Nephron progenitor cell (in vitro differentiated cells): ENCODE measurements at places on chromosomes 7 and 10.

DNA sequence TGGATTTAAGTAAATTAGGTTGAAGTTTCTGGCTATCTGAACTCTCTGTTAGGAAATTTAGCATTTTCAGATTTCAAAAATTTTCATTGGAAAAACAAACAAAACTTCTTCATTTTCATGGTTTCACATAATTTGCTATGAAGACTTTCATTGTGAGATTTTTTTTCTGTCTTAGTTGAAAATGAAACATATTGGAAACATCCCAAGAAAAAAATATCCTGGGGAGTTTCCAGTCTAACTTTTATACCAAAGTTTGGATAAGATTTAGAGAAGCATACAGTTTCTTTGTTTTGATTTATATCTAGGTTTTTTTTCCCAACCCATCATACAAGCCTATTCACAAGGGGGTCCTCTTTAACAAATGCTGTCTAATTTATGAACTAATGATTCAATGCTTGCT, 300.5 kb upstream of the SEMA3A start:
- no peak overlapping the region for H3K27ac ChIP-seq
- H3K27me3 ChIP-seq = no peaks in the 10 kb centered on the region
- no peaks in the 10 kb centered on the region for H3K36me3 ChIP-seq

DNA sequence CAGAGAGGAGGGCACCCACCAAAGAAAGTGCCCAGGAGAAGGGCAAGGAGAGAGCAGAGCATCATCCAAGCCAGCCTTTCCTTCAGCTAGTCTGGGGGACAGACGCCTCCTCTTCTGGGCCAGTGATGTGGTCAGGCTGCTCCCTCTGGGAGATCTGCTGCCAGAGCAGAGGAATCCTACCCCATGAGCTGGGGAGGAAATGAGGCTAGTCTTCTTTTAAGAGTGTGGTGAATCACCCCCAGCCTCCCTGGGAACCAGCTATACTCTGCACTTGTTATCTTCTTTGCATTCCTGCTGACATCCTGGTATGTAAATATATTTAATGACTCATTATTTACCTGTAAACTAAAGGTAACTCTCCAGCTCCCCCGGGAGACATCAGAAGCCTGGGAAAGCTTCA, 41.6 kb upstream of the EPHB6 start:
- H3K27me3 ChIP-seq = peaks cover 49% of the 10 kb centered on the region
- no peak overlapping the region for H3K27ac ChIP-seq
- no peak overlapping the region for H3K4me3 ChIP-seq
- H3K4me1 ChIP-seq = no peaks in the 10 kb centered on the region
- no peak for DNase-seq

DNA sequence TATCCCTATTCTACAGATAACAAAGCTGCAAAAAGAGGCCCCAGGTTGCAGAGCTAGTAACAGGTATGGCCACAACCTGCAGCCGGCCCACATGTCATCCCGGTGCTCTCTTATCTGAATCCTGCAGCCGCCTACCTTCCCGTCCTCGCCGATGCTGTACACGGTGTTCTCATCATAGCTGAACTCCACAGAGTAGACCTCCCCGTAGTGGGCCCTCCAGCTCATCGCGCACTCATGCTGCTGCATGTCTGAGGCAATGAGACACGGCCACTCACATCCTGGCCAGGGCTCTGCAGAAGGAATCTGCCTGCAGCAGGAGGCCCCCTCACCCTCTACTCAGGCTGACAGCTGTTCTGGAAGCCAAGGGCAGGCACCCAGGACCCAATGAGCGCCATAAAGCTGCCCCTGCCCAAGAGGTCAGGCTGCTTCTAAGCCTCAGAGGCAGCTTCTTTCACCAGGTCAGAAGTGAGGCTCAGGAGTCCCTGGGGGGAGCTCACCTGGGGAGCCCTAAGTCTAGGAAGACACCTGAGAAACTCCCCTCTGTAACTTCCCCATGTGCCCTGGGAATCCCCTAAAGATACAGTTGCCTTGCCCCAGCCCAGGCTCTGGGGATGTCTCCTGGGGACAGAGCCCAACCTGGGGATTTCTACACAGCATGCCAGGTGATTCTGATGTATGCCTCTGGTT, 17.9 kb upstream of the CYREN start:
- no peaks in the 10 kb centered on the region for H3K4me1 ChIP-seq
- H3K27ac ChIP-seq = no peak overlapping the region
- no peak overlapping the region for H3K4me3 ChIP-seq
- DNase-seq = no peak

GRCh38 chr10:58322072-58322834, 12.6 kb upstream of the UBE2D1 start:
- peaks cover 19% of the 10 kb centered on the region for H3K27me3 ChIP-seq
- peak overlapping the region; percentile 95 for H3K27ac ChIP-seq
- H3K4me1 ChIP-seq = peaks cover 11% of the 10 kb centered on the region
- no peaks in the 10 kb centered on the region for H3K36me3 ChIP-seq
- no peak overlapping the region for H3K4me3 ChIP-seq

- peaks cover 11% of the 10 kb centered on the region for H3K27me3 ChIP-seq
- H3K36me3 ChIP-seq = no peaks in the 10 kb centered on the region
- DNase-seq = peak; percentile 67
- no peak overlapping the region for H3K4me3 ChIP-seq
- no peak overlapping the region for H3K27ac ChIP-seq
Measured at GRCh38 chr7:45224832-45225231, 67.2 kb downstream of the RAMP3 start.

GRCh38 chr10:120039046-120039445, 146.5 kb downstream of the SEC23IP start:
- peaks cover 11% of the 10 kb centered on the region for H3K27me3 ChIP-seq
- peaks cover 6% of the 10 kb centered on the region for H3K36me3 ChIP-seq
- no peaks in the 10 kb centered on the region for H3K4me1 ChIP-seq
- no peak for DNase-seq

- peaks cover 22% of the 10 kb centered on the region for H3K4me1 ChIP-seq
- no peak overlapping the region for H3K4me3 ChIP-seq
- no peak overlapping the region for H3K27ac ChIP-seq
- DNase-seq = no peak
- H3K36me3 ChIP-seq = no peaks in the 10 kb centered on the region
- peaks cover 5% of the 10 kb centered on the region for H3K27me3 ChIP-seq
Measured at GRCh38 chr7:49432254-49432653, 341.2 kb upstream of the VWC2 start.

DNA sequence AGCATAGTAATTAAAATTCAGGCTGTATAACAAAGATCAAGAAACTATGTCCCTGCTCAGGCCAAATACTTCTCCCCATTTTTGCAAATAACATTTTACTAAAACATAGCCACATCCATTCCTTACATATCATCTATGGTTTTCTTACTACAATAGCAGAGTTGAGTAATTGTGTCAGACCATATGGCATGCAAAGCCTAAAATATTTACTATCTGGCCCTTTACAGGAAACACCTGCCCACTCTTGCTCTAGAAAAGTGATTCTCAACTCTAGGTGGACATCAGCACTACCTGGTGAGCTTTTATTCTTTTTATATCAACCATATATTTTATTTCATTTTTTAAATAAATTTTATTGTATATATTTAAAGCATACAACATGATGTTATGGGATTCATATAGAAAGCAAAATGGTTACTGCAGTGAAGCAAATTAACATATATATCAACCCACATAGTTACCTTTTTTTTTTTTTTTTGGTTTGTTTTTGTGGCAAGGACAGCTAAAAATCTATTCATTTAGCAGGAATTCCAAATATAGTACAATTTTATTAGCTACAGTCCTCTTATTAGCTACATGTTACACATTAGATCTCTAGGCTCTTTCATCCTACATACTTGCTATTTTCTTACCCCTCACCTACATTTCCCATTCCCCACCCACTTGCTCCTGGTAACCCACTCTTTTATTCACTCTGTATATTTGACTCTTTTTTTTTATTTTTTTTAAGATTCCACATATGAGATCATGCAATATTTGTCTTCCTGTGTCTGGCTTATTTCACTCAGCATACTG, 19.6 kb downstream of the ABI1 start:
- H3K36me3 ChIP-seq = peaks cover 40% of the 10 kb centered on the region
- H3K4me1 ChIP-seq = peaks cover 15% of the 10 kb centered on the region
- H3K27me3 ChIP-seq = no peaks in the 10 kb centered on the region
- no peak for DNase-seq
- H3K27ac ChIP-seq = no peak overlapping the region

GRCh38 chr10:85673270-85673669, 693.3 kb downstream of the GRID1 start:
- H3K27ac ChIP-seq = no peak overlapping the region
- no peaks in the 10 kb centered on the region for H3K36me3 ChIP-seq
- H3K4me3 ChIP-seq = no peak overlapping the region
- H3K4me1 ChIP-seq = no peaks in the 10 kb centered on the region
- H3K27me3 ChIP-seq = peaks cover 9% of the 10 kb centered on the region
